Endodermal cell (in vitro differentiated cells): ENCODE measurements at places on chromosomes 2 and 18. TPM values are rescaled to one million over a fixed set of nuclear protein-coding genes. Genes with fewer than 3 reads are reported as not detected.

Gene OSR1
- 0.17 to 0.59 TPM in 2 of 3 replicates, not detected in the other for total RNA-seq

Gene FER1L5
- 0.92 to 1.7 TPM (median 1.6 TPM) in 3 replicates for total RNA-seq

Gene ESPNL
- 0.35 to 0.95 TPM (median 0.86 TPM) in 3 replicates for total RNA-seq

Gene CYP27A1
- 53.7 to 76.5 TPM (median 54.9 TPM) in 3 replicates for total RNA-seq

Gene NPHP1
- total RNA-seq, result 7.5 and 8.4 TPM in 2 replicates

Gene CYS1
- 0.27 and 0.44 TPM in 2 replicates for total RNA-seq

Gene SLC40A1
- total RNA-seq, result 96.8 to 101 TPM (median 97.6 TPM) in 3 replicates

Gene LINC00305
- not detected in 2 replicates for total RNA-seq

Gene TSHZ1
- 0.95 and 1.1 TPM in 2 replicates for total RNA-seq

Gene LOXL3
- total RNA-seq, result 6.9 and 7.6 TPM in 2 replicates

Gene TACR1
- 0.65 to 0.70 TPM (median 0.69 TPM) in 3 replicates for total RNA-seq

Gene RTP5
- total RNA-seq, result not detected in 3 replicates

Gene G6PC2
- not detected in 2 replicates for total RNA-seq

Gene SLC20A1
- total RNA-seq, result 55.0 to 67.3 TPM (median 64.4 TPM) in 3 replicates

Gene FOXI3
- total RNA-seq, result 2.6 and 2.8 TPM in 2 replicates
